ENCODE measurements at places on chromosomes 2 and 18.
A peak's percentile ranks its signal among the peaks of the same experiment; 100 is the strongest.

DNA sequence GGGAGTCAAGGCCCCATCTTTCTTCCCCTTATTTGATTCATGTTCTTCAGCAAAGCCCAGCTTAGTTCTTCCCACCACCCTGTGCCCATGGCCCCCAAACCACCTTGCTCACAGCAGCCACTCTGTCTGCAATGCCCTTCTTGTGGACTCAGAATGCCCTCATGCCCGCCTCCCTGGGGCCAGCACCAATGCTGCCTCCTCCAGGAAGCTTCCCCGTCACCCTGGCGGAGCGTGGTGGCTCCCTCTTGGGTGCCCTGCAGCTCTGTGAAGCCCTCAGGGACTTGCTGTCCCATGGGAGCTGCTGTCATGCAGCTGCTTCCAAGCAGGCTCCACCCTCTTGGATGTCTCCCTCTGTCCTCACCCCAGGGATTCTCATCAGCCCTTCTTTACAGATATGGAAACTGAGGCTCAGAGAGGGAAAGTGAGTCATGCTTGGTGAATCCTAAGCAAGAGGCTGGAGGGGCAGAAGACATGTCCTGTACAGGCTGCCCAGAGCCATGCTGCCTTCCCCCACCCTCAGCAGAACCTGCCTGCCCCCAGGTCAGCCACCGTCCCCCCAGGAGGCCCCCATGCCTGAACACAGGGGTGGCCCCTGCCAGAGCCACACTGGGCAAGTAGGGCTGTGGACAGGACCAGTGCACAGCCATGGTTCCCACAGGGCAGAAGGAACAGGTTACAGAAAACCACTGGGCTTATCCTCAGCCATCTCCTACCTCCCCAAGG is 11.8 kb upstream of the DUSP2 start:
- DNase-seq: no peak

GRCh38 chr2:165793161-165793778 is 777 bp downstream of the GALNT3 start:
- DNase-seq: no peak

DNA sequence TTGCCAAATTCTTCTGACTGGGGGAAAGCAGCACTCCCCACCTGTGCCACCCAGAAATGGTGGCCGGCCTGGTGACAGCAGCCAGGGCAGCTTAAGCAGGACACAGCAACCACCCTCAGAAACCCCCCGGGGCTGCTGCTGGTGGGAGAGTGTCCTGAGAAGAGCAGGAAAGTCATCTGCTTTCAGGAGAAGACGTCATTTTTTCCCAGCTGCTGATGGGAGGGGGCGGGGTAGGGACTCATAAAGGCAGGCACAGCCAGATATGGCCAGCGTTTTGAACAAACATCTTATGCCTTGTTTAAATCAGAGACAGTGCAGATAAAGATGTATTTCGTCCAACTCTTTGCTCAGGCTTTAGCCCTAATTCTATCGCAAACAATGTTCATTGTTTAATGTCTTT is 139.5 kb downstream of the LRRC30 start:
- no peak for DNase-seq

DNA sequence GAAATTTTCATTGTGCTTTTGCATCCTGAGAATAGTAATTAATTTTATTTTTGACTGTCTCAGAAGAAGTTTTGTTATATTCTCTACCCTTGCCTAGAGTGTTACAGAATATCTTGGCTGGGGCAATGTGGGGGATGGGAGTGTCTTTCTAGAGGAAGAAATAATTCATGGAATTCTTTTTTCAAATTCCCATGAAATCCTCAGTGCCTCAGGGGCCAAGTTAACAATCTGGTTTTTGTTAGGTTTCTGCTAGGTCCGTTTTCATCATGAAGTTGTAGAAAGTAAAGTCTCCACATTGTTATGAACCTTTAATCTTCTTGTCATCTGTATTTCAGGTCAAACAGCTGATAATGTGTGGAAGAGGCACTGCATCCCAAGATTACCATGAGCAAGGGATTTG is 145.6 kb upstream of the GYPC start:
- no peak for DNase-seq

- no peak for DNase-seq
Observed at GRCh38 chr2:202360646-202361045, 15.5 kb upstream of the BMPR2 start.

DNA sequence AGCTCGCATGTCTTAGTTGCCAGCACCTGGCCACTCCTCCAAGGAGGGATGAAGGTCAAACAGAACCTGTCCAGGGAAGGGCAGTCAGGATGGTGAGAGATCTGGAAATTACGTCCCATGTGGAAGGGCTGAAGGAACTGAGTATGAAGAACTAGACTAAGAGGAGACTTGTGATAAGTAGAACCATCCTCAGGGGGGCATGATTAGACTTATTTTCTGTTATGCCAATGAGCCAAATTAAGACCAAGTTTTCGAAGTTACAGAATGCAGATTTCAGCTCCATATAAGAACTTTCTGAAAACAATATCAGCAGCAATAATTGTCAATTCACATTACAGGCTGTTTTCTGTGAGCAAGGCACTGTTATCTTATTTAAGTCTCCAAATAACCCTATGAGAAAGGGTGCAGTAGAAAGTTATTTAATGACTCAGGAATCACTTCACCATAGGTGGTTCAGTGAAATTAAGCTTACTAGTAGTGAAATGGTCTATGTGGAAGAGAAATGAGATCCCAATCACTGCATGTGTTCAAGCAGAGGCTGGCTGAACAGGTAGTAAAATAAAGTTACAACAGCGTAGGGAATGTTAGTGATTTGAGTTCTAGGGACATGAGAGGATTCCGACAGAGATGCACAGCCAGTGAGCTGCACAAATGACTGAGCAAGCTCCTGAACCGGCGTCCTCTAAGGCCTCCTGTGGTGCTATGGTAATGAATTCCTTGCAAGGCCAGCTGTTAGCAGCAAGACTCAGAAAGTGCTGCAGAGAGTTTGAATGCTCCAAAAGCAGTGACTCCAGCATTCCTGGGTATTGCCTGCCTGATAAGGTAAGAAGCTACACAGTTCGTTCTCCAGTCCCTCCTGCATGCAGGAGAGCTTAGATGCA is 4.5 kb upstream of the DYM start:
- peak; percentile 32 for DNase-seq

DNA sequence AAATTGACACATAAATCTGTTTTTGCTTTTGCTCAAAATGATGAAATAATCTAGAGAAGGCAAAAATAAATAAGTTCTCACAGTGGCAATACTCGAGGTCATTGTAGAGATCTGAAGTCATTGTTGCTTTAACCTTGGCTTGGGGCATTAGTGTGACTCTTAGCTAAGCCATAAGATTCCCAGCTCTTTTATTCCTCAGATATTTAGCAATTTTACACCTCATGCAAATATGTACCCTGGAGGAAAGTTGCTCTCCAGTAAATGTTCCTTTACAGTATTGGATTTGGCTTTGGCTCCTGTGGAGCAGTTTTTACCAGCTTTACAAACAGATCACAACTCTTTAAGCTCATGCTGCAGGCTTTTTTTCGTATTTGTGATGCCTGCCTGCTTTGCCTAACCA is 134.2 kb upstream of the NABP1 start:
- peak; percentile 12 for DNase-seq

- no peak for DNase-seq
Observed at GRCh38 chr2:120876526-120877280, 141.0 kb downstream of the GLI2 start.

DNA sequence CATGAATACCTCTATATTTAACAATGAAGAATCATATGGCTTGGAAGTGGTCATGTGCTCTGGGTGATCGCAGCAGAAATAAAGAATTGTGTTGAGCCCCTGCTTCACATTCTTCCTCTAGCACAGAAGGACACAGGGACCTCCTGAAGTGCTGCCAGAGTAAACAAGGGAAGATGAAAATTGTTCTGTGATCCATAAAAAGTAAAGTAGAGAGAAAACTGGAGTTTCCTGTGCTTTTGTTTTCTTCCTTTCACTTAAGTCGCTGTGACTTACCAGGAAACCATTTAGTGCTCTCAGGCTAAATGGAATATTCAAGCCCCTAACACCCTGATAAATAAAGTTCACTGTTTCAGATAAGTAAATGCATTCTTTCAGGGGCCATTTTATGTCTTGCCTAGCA is 1173.6 kb upstream of the CHAC2 start:
- no peak for DNase-seq

- DNase-seq: no peak
Observed at GRCh38 chr2:211901226-211901846, 637.3 kb downstream of the ERBB4 start.

- DNase-seq: no peak
Observed at GRCh38 chr2:25389161-25389560, 47.4 kb upstream of the DNMT3A start.

GRCh38 chr2:85890522-85891176 is 1.9 kb upstream of the ST3GAL5 start:
- DNase-seq: no peak

- peak; percentile 84 for DNase-seq
Observed at GRCh38 chr2:43273529-43273928, 47.1 kb upstream of the ZFP36L2 start.

DNA sequence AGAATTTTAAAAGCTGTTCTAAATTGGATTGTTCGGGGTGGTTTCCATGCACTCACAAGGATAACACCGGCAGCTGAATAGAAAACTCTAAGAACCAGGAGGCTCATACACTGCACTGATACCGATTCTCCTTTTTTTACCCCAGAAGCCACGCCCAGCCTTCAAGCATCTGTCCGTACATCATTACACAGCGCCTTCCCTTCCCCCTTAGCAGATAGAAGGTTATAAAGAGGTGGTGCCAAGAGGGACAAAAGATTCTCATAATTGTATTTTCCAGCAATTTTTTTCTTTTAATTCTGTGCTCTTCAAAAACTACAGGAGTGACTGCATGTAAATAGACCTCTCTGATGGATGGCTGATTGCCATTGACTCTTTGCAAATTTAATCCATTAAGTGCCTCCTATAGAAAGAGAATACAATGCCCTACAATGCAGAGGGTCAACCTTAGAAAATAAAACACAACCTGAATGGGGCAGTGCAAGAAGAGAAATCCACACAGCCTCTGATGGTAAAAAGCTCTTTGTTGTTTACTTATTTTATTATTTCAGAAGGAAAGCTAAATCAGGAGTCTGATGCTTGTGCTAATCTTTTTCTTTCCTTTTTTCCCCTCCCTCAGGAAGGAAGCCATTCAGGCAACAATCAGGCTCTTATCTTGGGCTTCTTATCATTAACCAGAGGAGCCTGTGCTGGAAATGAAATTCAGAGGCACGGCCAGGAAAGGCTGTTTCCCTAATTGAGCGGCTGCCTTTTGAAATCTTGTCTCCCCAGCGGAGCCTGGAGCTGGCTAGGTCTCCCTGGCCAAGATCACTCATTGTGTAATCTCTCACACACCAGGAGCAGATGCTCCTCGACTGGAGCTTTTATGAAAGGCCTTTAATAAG is 198.9 kb upstream of the NABP1 start:
- DNase-seq: peak; percentile 72

- DNase-seq: no peak
Observed at GRCh38 chr18:34444622-34445021, 219.9 kb upstream of the NOL4 start.

DNA sequence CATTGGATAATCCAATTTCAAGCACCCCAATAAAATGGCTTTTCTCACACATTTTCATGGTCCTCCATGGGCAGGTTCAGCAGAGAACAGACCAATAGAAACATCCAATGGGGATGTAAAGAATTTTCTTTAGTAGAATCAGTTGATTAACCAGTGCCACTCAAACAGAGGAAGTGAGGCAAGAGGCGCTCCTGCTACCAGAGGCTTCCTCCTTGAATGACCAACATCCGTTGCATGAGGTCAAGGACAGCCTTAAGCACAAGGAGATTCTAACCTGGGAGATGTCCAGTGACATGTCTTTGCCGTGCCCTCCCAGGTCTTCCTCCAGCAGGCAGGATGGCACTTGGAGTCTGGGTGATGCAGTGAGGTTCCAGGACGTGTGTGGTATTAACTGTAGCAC is 146.6 kb downstream of the PIEZO2 start:
- no peak for DNase-seq

GRCh38 chr18:24778810-24779418 is 318.5 kb downstream of the HRH4 start:
- no peak for DNase-seq

DNA sequence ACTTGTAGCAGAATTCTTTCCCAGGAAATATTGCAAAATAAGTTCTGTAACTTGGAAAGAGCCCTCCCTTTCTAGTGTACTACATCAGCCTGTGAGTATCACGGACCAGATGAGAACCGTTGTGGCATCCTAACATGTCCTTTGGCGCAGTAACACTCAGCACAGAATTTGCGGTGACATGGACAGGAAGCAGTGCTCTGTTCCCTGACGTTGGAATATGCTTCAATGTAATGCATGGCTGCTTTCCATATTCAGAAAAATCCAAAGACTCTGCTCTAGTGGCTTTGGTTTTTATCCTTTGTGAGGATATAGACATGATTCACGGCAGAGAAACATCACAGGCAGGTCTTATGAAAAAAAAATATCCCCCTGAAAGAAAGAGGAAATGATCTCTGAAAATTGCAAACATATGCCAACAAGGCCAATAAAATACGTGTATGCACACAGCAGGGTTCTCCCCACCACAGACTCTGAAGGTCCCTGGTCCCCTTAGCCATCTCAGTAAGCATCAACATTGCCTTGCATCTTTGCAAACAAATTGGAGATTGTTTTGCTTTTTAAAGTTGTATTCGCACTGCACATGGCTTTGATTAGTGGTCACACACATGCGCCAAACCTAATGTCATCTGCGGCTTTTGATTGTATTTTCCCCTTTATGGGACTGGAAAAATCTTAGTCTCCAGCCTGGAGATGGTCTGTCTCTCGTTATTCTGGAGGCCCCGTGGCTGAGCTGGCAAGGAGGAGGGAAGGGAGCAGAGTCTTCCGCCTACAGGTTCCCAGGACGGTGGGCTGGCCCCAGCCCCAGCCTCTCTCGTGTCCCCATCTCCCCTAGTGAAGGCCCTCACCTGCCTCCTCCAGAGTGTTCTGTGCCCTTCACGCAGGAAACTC is 122.9 kb downstream of the COPS8 start:
- peak; percentile 98 for DNase-seq

DNA sequence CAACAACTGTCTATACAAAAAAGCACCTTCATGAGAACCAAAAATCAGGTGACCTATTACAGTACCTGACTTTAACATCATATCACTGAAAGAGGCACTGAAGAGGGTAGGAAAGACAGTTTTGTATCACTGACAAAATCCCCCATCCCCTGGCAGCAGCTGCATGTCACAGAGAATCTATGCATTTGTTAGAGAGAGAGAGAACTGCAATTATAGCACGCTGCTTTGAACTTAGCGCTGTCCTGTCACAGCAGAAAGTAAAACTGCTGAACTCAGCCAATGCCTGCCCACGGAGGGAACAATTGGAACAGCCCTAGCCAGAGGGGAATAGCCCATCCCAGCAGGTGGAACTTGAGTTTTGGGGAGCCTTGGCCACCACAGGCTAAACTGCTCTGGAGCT is 75.1 kb upstream of the NOL4 start:
- no peak for DNase-seq

All from fibroblast of mammary gland (primary cell).